HepG2 (cell line): ENCODE measurements at places on chromosomes 6 and 20. TPM values are rescaled to one million over a fixed set of nuclear protein-coding genes. Genes with fewer than 3 reads are reported as not detected.

The PRR18 gene
- 0.01 and 0.04 TPM in 2 replicates for polyA plus RNA-seq

The RSPH9 gene
- polyA plus RNA-seq = not detected in 2 replicates

The STX11 gene
- 0.03 and 0.07 TPM in 2 replicates for polyA plus RNA-seq

The VSTM2L gene
- polyA plus RNA-seq = 0.03 TPM in 1 of 2 replicates, not detected in the other

The RRAGD gene
- 0.53 and 0.57 TPM in 2 replicates for polyA plus RNA-seq

The EYS gene
- polyA plus RNA-seq = 0.04 and 0.29 TPM in 2 replicates

The VGLL2 gene
- polyA plus RNA-seq = not detected in 2 replicates

The TMEM200A gene
- 0.34 and 0.55 TPM in 2 replicates for polyA plus RNA-seq

The VSX1 gene
- polyA plus RNA-seq = 0.04 and 0.05 TPM in 2 replicates

- no peak for DNase-seq
Observed at GRCh38 chr6:33828452-33828763, 24.6 kb upstream of the MLN start.

DNA sequence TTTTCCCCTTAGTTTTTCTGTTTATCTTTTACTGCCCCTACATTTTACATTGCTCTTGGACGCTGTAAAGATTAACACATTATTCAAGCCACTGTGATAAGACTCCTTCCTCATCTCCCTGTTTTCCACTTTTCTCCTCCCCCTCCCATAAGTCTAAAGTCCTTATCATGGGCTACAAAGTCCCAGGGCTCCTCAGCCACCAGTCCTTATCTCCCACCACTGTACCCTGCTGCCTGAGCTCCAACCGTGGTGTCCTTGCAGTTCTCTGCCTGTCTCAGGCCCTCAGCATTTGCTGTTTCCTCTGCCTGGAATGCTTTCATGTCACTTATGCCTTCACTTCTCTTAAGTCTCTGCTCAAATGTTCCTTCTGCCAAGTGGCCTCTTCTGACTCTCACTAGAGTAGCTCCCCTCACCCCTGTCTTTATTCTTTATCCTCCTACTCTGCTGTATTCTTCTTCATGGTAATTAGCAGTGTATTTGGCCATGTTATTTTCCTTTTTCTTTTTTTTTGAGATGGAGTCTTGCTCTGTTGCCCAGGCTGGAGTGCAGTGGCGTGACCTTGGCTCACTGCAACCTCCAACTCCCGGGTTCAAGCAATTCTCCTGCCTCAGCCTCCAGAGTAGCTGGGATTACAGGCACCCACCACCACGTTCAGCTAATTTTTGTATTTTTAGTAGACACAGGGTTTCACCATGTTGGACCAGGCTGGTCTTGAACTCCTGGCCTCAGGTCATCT lies 10.8 kb upstream of the LATS1 start:
- no peak for DNase-seq

GRCh38 chr6:118685823-118686449 lies 34.5 kb upstream of the CEP85L start:
- no peak for DNase-seq

- DNase-seq = no peak
Observed at GRCh38 chr20:59139998-59140397, 23.6 kb upstream of the ZNF831 start.

DNA sequence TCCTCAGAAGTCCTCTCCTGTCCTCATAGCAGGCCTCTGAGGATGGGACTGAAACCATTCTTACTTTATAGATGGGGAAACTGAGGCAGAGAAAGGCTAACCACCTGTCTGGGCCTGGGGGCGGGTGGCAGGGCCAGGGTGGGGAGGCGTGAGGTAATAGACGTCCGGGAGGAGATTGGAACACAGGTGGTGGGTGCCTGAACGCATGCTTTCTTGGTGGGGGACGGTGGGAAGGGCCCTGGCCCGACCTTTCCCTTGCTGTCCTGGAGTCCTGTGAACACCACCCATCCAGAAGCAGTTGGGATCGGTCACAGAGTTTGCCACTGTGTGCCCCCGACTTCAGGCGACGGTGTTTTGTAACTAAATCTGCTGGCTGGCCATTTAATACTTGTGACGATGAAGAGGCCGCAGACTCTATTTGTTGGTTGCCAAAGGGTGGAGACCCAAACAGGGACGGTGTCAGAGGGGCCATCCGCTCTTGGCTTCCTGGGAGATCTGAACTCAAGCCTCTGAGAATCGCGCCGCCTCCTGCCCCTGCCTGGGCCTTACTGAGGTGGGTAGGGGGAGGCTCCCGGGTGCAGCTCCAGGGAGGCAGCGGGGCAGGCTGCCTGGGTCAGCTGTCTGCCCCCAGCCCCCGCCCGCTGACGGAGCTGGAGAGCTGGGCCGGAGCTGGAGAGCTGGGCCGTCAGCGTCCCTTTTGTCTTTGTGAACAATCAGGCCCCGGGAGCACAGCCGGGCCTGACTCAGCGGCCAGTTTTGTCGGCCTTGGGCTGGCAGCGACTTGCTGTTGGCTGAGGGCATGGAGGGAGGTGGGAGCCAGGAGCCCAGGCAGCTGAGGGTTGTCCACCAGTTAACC lies 4.1 kb downstream of the RBM38 start:
- DNase-seq = no peak

DNA sequence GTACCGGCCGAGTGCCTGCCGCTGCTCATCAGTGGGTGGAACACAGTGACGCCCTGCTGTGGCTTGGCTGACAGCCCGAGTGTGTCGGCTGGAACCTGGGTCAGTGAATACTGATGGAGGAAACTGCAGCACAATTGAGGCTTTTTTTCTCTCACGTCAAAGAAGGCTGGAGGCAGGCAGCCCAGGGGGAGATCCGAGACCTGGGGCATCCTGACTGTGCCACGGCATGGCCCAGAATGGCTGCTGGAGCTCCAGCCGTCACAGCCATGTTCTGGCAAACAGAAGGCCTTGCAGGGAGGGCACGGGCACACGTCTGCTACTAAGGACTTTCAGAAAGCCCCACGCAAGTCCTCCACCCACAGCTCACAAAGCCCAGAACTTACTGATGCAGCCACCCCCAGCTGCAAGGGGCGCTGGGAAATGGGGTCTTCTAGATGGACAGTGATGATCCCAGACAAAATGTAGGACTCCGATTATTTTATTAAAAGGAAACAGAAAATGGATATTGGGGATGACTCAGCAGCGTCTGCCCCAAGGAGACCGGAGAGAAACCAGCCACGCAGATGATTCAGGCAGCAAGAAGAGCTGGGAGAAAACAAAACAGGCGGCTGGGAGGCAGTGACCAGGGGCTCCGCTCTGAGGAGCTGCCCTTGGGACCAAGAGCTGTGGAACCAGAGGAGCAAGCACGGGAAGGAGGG lies 140.0 kb downstream of the TAF4 start:
- DNase-seq = no peak

DNA sequence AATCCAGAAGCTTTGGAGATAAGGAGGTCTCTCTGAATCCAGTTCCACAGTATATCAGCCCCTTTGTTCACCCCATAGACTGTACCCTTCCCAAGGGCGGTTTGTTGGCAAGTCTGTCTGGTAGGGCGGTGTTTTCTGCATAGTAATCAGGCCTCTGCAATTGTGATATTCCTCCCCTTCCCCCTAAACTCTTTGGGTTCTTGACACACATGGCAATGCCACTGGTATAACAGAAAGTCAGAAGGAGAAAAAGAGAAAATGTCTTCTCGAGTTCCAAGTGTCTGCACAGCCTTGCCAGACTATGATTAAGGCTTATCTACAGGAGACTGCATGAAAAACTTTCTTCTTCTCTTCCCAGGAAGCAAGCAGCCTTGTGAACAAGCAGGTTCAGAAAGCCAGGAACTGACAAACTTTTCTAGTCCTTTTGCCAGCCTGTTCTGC lies 45.6 kb downstream of the FOXO3 start:
- no peak for DNase-seq

DNA sequence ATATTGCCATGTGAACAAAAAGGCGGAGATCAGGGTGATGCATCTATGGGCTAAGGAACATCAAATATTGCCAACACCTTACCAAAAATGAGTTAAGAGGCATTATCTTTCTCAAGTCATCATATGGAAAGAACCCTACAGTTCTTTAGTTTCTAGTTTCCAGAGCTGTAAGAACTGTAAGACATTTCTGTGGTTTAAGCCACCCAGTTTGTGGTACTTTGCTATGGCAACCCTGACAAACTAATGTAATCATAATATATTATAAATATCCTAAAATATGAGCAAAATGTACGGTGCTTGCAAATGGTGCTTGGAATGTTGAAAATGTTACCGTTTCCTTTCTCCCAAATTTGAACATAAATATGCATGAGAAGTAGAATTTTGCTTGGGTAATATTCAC lies 349.6 kb downstream of the PHF3 start:
- no peak for DNase-seq

DNA sequence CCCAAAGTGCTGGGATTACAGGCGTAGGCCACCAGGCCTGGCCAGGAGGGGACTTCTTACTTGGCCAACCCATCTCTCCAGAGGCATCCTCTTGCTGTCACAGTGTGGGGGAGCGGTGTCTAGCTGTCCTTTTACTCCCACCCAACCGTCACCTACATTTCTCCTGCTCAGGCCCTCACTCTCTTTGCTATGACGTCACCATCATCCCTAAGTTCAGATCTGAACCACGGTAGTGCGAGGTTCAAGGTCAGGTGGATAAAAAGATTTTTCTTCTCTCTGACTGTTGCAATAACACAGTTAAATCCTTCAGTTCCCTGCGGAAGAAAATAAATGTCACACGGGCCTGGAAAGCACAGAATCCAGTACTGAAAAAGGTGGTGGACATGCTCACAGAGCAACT lies 7.3 kb upstream of the RAET1L start:
- DNase-seq = no peak

DNA sequence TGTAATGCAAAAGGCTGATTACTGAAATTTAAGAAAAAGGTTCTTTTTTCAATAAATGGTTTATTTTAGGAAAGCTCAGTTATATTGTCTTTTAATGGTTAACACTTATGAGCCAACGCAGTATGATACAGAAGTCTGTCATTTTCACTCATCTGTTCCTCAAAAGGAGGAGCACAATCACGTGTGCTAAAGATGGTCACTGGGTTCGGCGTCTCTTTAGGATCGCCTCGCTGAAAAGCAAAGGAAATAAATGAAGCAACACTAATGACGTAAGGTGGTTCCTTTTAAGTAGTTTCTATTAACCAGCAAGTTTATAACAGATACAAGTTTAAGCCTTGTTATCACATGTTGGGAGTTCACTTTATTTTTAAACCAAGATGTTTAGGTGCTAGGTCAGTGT lies 125.7 kb downstream of the MAP3K4 start:
- no peak for DNase-seq

DNA sequence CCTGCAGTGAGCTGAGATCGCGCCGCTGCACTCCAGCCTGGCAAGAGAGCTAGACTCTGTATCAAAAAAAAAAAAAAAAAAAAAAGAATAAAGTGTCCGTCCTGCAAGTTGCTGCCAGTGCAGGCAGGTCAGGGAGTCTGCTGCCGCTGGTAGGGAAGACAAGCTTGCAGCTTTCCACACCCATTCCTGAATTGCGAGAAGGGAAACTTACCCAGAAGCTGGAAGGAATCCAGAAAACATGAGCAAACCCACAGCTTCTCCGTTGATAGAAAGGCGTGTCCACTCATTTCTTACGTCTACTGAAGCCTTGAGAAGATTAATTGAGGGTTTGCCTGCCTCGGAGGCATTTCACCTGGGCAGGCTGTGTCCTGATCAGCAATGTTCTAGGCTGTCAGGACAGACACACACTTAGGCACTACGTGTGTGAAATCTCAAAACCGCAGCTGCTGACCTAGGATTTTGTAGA lies 61.6 kb upstream of the DSP start:
- DNase-seq = no peak

GRCh38 chr6:93785694-93786030 lies 366.3 kb upstream of the EPHA7 start:
- no peak for DNase-seq

GRCh38 chr20:57548177-57549058 lies 12.5 kb upstream of the PCK1 start:
- no peak for DNase-seq

GRCh38 chr6:108811490-108811889 lies 36.7 kb upstream of the ARMC2 start:
- no peak for DNase-seq

DNA sequence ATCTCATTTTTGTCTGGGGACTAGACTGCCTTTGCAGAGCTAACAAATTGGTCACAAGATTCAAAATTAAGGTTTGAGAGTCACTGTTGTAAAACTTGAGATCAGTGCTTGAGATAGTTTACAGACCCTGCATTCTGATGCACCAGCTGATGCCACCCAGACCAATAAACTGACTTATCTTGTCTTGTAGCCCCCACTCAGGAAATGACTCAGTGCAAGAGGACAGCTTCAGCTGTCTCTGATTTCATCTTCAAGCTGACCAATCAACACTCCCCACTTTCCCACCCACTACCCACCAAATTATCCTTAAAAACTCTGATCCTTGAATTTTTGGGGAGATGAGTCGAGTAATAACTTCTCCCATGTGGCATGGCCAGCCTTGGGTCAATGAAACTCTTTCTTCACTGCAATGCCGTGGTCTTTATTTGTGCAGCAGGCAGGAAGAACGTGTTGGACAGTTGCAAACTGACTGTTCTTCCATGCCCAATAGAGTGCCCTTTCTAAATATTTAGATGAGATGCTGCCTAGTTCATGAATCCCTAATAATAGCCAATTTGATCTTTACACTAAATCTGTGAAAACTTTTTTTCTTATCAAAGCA lies 48.3 kb upstream of the PROKR2 start:
- no peak for DNase-seq

DNA sequence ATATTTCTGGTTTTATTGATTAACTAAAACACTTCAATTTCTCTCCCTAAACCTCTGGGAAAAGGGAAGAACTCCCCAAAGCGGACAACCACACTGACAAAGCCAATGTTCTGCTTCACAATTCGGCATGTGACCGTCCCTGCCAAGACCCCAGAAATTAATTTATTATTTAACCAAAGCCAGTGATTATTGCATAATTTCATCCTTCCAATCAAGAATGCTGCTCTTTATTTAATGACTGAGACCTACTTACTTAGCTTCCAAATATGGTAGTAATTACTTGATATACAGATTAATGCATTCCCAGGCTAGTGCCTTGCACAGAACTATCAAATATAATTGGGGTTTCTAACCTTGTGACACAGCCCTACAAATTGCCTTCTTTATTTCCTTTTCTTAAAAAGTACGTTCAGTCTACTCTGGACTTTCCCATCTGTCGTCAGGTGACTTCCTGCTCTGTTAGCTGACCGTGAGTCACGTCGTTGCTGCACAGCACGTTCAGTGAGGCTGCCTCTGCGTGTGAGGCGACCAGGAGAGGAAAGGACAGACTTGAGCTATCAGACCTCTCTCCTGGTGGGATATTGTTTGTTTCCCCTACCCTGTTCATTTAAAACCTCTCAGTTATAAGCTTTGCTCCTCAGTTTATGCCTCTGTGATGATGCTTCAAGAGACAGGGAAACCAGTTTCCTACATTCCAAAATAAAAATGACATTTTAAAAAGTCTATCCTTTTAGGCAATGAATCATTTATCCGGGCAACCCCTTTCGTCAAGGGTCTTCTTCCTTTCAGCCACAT lies 55.7 kb upstream of the TNFAIP3 start:
- DNase-seq = peak; percentile 90
